Mesothelial cell of epicardium (in vitro differentiated cells): ENCODE measurements at places on chromosomes 6 and 20. TPM values are rescaled to one million over a fixed set of nuclear protein-coding genes. Genes with fewer than 3 reads are reported as not detected.

TFAP2D gene
- not detected in 3 replicates for total RNA-seq

ALDH5A1 gene
- total RNA-seq: 19.6 to 22.6 TPM (median 22.5 TPM) in 3 replicates

DNA sequence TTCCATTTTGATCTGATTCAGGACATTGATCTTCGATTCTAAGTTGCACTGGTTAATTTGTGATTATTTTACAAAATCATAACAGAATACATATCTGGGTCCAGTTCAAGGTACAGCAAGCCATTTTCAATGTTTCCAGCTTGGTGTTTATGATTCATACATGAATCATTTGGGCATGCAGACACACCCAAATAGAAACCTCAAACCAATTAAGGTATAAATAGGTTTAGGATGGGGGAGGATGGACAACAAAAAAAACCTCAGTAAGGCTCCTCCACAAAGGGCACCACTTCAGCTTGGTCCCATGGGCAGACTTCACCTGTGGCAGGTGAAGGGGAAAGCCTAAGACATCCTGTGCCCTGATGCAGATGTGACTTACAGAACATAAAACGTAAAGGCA lies 192.7 kb downstream of the KHDC1L start:
- DNase-seq: no peak

DNA sequence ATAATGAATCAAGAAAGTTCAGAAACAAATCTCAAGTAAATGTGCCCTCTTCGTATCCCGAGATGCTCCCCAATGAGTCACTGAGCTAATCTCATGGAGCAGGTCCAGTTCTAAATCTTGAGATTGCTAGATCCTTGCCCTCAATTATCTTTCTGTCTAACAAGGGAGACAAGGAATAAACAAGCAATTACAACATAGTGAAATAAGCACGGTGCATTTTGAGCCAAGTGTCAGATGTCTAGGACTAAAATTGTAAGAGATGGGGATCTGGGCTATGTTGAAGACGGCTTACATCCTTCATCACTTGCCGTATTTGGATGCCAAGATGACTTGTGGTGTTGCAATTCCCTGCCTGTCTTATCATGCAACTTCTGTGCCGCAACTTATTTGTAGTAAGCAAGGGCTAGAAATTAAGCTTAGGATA lies 56.5 kb upstream of the ADGRF1 start:
- DNase-seq: no peak

DNA sequence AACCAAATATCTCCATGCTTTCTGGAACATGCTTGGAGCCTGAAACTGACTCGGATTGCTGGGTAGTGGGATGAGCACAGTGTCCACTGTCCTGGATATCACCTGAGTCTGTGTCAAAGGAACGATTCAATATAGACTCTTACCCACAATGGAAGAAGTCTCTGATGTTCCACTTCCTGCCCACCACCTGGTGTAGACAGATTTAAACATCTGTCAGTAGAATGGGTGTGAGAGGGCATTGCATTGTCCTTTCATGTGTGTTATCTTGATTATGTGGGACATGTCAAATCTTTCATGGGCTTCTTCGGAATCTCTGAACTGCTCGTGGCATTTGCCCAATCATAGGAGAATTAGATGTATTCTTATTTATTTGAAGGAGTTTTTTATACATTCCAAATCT lies 20.8 kb downstream of the ULBP3 start:
- no peak for DNase-seq
